ENCODE measurements at places on chromosomes 6 and 20.
A peak's percentile ranks its signal among the peaks of the same experiment; 100 is the strongest.

GRCh38 chr6:41576667-41577066 lies 30.5 kb downstream of the FOXP4 start:
- no peak for DNase-seq

GRCh38 chr20:36305602-36306551 lies at the start of gene DLGAP4:
DLGAP4 (plus strand) TSS chr20:36306339; CDS start chr20:36431718, 125,379 bp downstream.
- no peak for DNase-seq

DNA sequence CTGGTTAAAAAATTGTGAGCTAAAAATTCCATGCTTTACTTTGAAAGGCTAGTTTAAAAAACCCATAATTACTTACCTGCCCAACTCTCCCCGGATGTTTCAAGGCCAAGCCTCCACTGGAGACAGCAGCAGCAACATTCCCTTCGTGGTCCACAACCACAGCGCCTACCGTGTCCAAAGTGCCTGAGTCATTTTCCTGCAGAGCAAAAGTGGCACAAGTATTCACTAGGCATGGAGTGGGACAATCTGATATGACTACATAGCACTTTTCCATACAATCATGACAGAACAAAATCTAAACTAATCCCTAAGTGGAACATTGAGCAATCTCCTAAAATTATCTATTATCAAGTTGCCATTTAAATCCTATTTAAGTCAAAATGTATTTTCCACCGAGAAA lies 104.8 kb downstream of the TASP1 start:
- DNase-seq, result no peak

DNA sequence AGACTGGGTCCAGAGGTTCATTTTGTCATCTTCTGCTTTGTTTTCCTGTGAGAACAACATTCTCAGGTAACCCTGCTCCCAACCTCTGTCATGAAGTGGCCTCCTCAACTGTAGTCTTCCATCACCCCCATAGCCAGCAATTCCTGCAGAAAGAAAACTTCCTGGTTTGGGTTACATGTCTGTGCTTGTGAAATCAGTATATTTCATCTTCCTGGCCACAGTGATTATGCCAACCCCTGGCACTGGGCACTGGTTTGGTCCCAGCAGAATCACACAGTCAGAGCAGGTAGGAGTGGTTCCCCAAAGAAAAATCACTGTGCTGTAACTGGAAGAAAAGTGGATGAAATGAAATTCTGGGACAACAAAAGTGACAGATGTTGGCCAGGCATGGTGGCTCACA lies 52.5 kb downstream of the CRYBG1 start:
- no peak for DNase-seq

DNA sequence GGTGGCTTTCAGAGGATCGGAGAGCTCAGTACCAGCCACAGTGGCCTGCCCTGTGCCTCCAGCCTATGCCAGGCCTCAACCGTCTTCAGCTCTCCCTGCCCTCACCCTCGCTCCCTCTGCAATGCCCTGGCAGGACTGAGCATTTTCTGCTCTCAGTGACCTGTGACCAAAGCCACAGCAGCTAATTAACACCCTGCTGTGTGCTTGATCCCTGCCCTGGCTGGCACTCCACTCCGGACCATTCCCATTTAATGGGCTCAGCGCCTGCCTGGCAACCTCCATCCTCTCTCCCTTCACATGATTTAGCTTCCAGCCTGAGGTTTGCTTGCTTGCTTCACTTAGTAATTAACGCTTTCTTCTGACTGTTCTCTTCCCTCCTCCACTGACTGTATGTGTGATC lies 287.5 kb downstream of the LRFN2 start:
- no peak for DNase-seq

GRCh38 chr6:45886776-45887175 lies 128.9 kb downstream of the CLIC5 start:
- DNase-seq, result no peak

DNA sequence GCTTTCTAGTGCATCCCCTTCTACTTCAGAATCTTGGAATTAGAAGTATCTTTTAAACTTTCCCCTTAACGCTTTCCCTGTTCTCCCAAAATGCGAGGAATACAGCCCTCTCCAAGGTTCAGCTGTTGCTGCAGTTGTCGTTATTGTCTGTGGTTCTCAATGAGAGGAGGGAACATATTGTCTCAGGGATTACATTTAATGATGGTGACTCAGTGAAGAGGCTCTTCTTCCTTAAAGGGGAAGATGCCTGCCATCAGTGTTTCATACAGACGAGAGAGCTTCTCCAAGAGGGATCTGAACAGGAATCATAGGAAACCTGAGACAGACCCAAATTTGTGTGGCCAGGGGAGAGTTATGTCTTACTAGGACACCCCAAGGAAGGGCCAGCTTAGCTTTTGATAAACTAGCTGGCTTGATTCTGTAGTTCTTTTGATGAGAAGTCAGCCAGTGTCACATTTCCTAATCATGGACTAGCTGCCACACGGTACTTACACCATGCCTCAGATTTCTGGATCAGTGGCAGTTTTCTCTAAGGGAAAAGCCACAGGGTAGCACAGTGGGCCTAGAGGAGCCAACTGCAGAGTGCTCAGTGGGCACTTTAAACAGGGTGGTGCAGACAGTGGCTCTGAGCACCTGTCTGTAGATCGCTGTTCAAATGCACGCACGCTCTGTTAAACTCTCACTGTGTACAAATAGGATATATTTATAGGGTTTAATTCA lies 59.7 kb upstream of the TMEM181 start:
- DNase-seq, result no peak

GRCh38 chr20:39605908-39606307 lies 643.8 kb downstream of the DHX35 start:
- no peak for DNase-seq

DNA sequence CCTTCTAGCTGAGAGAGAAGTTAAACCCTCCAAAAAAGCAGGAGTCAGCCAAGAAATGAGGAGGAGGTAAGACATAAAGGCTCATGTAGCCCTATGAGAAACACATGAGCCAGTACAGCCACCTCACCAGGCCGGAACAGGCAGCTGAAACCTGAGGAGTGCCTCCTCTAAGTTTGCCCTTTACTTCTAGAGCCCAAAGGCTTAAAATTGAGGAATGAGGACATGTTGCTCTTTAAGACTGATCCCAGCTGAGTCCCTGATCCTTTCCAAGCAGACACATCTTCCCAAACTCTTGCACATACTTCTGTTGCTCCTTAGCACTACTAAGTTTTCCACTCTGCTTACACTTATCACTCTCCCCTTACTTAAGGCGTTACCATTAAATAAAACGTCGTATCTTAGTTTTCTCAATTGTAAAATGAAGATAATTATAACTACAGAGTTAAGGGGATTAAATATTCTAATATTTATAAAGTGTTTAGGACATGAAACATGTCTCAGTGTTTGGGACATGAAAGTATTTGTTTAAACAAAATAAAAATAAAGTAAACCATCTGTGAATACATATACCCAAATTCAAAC lies 124.0 kb downstream of the OGFRL1 start:
- DNase-seq, result no peak

GRCh38 chr20:62267543-62267942 lies 29.2 kb downstream of the OSBPL2 start:
- no peak for DNase-seq

- DNase-seq, result peak; percentile 18
These were observed at the start of gene SNX21 for GRCh38 chr20:45833030-45833882. SNX21 (plus strand) TSS chr20:45833799; CDS start chr20:45833920, 121 bp downstream.

- no peak for DNase-seq
These were observed 59.5 kb upstream of the PROKR2 start for GRCh38 chr20:5376228-5376627.

GRCh38 chr6:80643881-80644280 lies 537.4 kb downstream of the BCKDHB start:
- no peak for DNase-seq

Data from MM.1S (cell line).